Activated T-helper 1 cell treated with Interleukin-2 at 50 U/mL for 16 hours (primary cell): ENCODE measurements at places on chromosomes 12 and 14.

DNA sequence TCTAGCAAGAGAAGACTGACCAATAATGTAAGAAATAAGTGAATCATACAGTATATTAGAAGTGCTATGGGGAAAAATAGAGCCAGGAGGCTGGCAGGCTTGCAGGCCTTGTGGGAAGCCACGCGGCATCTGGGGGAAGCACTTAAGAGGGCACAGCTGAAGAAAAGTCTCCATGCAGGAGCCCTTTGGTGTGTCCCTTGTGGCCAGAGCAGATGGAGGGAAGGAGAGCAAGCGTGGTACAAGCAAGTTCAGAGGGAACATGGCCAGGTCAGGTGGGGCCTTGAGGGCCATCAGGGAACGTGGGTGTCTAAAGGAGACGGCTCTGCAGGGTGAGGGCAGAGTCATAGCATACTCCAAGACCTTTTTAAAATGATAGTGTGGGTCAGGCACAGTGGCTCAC lies 51.7 kb downstream of the LRRC74A start:
- no peak for DNase-seq

DNA sequence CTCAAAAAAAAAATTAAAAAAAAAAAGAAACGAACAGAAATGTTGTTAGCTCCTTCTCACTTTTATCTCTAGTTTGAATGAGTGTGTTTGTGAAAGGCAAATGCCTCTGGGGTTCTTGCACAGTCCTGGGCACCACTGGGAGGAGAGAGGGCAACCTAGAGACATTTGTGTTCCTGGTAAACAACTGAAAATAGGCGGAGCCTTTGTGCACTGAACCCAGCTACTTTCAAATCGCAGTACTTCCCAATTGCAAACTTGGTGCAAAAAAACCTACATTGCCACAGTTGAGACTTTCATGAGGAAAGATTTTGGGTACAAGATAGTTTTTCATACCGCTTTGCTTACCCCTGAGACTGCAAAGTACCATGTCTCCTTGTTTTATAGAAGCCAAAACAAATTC lies 430.0 kb downstream of the ZFP36L1 start:
- DNase-seq: no peak

DNA sequence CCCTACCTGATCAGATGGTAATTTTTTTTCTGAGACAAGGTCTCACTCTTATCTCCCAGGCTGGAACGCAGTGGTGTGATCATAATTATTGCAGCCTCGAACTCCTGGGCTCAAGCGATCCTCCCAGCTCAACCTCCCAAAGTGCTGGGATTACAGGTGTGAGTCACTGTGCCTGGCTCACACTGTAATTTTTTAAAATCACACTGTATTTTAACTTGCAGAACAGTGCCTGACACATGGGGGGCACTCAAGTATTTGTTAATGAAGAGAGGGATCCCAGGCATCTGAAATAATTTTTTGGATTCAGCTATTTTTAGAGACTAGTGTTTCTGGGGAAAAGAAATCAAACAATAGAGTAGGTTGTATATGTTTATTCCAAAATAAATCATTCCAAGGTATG lies 21.7 kb downstream of the LIMA1 start:
- DNase-seq: no peak

DNA sequence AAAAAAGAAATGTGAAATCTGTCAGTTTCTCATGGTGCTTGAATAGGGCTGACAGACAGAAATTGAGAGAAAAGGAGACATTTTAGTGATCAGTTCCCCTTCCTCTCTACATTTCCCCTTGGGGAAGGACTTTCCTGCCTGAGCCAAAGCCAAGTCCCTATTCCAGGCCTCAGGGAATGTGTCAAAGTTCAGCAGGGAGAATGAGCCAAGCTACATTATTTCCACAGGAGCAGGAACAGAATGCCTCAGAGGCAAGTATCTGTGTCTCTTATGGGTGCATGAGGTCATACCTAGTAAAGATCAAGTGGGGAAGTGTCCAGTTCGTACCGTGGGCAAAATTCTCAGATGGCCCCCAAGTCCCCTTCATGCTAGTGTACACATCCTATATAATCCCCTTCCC lies 68.6 kb downstream of the IQSEC3 start:
- DNase-seq: no peak

DNA sequence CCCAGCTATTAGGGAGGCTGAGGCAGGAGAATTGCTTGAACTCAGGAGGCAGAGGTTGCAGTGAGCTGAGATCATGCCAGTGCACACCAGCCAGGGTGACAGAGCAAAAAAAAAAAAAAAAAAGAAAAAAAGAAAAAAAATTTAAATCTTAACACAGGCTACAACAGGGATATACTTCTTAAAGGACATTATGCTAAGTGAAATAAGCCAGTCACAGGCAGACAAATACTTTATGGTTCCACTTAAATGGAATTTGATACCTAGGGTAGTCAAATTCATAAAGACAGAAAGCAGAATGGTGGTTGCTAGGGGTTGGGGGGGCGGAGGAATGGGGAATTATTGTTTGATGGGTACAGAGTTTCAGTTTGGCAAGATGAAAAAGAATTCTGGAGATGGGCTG lies 14.8 kb upstream of the PPTC7 start:
- no peak for DNase-seq

- DNase-seq: peak; percentile 25
These were observed 2.4 kb downstream of the DHH start for GRCh38 chr12:49092086-49092815.
